Small intestine (tissue), 16 donors: ENCODE measurements at places on chromosomes 2 and 18. TPM values are rescaled to one million over a fixed set of nuclear protein-coding genes. Genes with fewer than 3 reads are reported as not detected.

DNA sequence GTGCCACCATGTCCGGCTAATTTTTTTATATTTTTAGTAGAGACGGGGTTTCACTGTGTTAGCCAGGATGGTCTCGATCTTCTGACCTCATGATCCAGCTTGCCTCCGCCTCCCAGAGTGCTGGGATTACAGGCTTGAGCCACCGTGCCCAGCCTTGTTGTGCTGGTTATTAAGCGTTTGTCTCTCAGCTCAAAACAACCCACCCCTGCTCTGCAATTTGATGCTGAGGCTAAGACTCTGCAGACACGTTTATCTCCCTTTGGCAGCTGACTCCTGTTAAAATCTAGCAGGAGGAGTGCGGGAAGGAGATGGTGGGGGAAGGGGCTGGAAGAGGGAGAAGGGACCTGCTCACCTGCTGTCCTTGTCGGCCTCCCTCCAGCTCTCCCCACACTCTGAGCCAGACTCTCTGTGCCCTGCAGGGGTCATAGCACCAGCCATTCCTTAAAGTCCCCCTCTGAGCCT, 29.9 kb upstream of the IMPA2 start:
- DNase-seq: no peak

- no peak for DNase-seq
These were observed 128.6 kb downstream of the SMAD2 start for GRCh38 chr18:47801817-47802216.

DNA sequence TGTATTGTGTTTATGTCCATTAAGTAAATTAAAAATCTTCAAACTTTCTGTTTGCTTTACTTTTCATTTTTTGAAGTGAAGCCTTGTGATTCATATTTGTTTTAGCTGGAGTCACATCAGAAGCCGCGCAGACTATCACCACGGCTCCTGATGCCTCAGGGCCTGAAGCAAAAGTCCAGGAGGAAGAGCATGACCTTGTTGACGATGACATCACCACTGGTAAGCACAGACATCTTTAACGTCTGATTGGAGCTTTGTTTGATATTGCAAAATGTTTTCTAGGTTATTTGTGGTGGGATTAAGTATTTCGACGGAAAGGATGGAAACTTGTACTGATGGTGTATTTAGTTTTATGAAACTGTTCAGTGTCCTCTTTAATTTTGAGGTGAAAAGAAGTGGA, 164.8 kb downstream of the WDR7 start:
- no peak for DNase-seq

Gene REG1B
- 3,920 TPM for polyA plus RNA-seq

DNA sequence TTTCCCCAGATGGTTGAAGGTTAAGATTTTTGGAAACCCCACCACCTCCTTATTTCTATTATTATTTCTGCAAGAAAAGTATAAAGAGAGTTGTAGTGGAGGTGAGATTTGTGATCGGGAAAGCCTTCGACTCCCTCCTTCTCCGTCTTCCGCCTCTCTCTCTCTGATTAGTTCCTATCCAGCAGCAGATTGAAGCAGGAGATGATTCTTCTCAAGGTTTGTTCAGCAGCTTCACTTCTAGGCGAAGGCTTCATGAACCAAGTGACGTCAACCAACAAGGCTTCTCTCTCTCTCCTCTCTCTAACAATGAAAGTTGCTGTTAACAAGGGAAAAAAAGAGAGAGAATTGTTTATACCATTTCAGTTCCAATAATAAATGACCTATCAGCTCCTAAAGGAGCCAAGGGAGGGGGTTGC, at the start of gene BAZ2B:
TSS of gene BAZ2B (minus strand) at position 263 of the 416 bp plus-strand sequence. CDS start 137,829 bp downstream, outside the sequence.
- DNase-seq: peak; percentile 82

- DNase-seq: no peak
These were observed 26.0 kb upstream of the TMEM214 start for GRCh38 chr2:27006602-27007415.

Gene ACVR2A
- 8.3 TPM for polyA plus RNA-seq

DNA sequence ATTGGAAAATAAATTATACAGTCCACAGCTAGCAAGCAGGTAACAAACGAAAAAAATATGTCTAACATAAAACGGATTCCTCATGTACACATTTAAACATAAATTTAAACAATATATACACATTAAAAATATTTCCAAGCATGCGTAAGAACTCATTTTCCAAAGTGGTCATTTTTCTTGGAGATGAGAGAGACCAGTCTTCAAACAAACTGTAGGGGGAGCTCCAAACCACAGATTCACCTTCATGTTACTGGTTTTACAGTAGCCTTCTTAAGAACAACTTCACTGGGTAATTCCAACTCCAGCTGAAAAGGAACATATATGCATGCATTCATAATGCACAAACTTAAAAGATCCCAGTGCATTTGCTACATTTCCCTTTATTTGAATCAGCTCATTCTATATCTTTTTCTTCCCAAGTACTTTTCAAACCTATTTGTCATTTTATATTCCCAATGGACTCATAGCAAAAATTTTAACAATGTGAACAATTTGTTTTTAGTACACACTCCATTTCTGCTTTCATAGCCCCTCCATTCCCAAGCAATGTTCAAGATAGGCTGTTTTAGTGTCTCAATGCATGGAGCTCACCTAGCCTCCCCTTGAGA, 4.7 kb upstream of the STAMBP start:
- DNase-seq: peak; percentile 81

DNA sequence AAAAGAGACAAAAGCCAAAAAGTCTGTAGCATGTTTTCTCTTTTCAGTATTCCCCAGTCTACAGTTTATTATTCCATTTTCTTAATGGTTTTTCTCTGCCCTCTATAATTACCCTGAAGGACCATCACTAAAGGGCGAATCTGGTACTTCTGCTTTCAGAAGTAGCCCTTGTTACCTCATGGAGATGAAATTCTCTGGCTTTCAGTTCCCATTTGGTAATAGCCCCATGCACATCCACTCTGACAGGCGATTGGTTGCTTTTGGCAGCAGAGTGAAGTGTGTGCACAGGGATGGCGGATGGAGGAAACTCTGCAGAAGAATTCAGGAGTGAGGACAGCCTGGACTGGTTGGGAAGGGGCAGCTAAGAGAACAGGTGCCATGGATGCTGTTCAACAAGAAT, 66.3 kb upstream of the NABP1 start:
- no peak for DNase-seq

- DNase-seq: no peak
These were observed 98.1 kb upstream of the RGPD4 start for GRCh38 chr2:107728586-107728985.
